Mammary epithelial cell (primary cell): ENCODE measurements at places on chromosomes 6 and 20.

- no peak for DNase-seq
Measured at GRCh38 chr6:8657522-8657921, 222.2 kb upstream of the SLC35B3 start.

GRCh38 chr6:134532694-134533624 is 215.0 kb upstream of the SGK1 start:
- no peak for DNase-seq

DNA sequence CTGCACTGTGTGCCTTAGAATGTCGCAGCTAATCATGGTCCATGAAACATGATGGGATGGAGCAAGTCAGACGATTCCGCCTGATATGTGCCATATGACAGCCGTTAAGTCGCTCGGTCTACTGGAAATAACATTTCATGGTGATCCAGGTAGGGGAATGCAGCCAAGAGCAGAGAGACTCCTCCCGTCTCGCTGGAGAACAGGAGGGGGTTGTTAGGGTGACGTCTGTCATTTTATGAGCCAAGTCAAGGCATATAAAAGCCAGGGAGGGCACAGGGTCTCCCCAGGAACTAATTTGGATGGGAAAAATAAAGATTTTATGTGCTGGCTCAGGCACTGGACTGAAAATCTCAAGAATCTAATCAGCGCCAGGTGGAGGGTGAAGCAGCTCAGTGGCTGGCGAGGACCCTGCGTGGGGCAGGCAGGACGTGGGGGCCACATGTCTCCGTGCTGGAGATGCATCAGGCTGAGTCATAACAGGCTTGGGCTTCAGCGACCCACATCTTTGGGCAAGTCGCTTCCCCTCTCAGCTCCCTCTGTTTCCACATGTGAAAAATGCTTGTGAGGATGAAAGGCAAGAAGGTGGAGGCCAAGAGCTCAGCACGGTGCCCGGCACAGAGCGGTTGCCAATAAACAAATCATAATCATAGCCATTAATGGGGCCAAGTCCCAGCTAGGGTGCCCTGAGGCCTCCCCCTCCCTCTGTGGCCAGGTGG is 234.6 kb downstream of the ANKRD60 start:
- no peak for DNase-seq

DNA sequence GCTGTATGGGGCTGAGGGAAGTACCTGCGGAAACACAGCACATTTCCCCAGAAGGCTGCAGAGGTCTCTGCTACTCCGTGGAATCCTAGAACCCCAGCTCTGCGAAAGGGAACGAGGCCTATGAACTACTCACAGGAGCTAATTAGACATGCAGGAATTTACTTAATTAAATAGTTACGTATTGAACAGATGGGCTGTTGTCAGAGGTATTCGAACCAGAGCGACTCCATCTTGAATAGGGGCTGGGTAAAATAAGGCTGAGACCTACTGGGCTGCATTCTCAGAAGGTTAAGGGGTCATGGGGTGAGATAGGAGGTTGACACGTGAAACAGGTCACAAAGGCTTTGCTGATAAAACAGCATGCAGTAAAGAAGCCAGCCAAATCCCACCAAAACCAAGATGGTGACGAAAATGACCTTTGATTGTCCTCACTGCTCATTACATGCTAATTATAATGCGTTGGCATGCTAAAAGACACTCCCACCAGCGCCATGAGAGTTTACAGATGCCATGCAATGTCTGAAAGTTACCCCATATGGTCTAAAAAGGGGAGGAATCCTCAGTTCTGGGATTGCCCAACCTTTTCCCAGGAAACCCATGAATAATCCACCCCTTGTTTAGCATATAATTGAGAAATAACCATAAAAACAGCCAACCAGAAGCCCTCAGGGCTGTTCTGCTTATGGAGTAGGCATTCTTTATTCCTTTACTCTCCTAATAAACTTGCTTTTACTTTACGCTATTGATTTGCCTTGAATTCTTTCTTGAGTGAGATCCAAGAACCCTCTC is 14.7 kb upstream of the SSTR4 start:
- DNase-seq: no peak
